K562 (cell line): ENCODE measurements at places on chromosomes 3 and 15.

DNA sequence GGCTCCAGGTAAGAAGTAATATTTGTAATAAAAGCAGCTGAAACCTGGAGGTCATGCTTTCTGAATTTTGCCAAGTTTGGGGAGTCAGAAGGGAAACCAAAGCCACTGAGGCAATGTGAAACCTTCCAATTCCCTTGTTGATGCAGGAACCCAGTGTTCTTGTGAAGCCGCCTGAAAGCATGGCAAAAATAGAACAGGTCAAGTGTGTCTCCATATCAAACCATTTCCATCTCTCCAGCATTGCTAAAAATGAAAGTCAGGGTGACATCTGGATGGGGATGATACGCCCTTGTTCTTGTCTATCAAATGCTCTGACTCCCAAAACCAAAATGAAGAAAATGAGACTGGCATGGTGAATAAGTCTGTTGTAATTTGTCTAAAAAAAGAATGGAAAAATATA lies 362.5 kb downstream of the VPS13C start:
- H3K27me3 ChIP-seq: no peaks in the 10 kb centered on the region; the same call in 1 of the 2 replicates
- no peaks in the 10 kb centered on the region for H3K36me3 ChIP-seq
- H3K4me1 ChIP-seq: no peaks in the 10 kb centered on the region
- H3K27ac ChIP-seq: no peak overlapping the region
- H3K4me3 ChIP-seq: no peak overlapping the region
- DNase-seq: no peak

DNA sequence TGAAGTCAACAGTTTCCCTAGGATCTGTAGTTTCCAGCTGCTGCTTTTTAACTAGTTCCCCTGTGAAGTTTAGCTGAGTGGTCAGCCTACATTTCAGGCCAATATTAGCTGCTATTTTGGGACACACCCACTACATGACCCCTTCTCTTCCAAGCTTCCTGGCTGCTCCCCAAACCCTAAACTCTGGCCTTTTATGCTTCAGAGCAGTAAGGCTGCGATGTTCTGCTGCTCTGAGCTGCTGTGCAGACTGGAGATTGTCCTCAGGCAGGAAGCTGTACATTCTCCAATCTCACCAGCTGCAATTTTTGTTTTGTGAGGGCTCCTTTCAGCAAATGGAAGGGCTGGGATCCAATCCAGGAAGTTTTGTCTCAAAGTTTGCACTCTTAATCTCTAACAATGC lies 48.0 kb upstream of the WDR72 start:
- no peak for DNase-seq
- no peak overlapping the region for H3K27ac ChIP-seq
- H3K4me1 ChIP-seq: no peaks in the 10 kb centered on the region
- H3K36me3 ChIP-seq: no peaks in the 10 kb centered on the region
- no peak overlapping the region for H3K4me3 ChIP-seq

GRCh38 chr15:78272776-78273175 lies 8.4 kb downstream of the DNAJA4 start:
- H3K36me3 ChIP-seq: no peaks in the 10 kb centered on the region
- H3K27me3 ChIP-seq: no peaks in the 10 kb centered on the region
- H3K4me3 ChIP-seq: no peak overlapping the region
- H3K4me1 ChIP-seq: peaks cover 20% of the 10 kb centered on the region
- no peak overlapping the region for H3K27ac ChIP-seq

- H3K27ac ChIP-seq: no peak overlapping the region
- peaks cover 8% of the 10 kb centered on the region for H3K4me1 ChIP-seq
- no peak for DNase-seq
- H3K4me3 ChIP-seq: no peak overlapping the region
These were observed 110.8 kb downstream of the LRIG1 start for GRCh38 chr3:66390013-66390412.

GRCh38 chr15:80578206-80578595 lies 116.9 kb upstream of the ABHD17C start:
- H3K36me3 ChIP-seq: no peaks in the 10 kb centered on the region
- no peak overlapping the region for H3K4me3 ChIP-seq
- no peaks in the 10 kb centered on the region for H3K4me1 ChIP-seq
- H3K27ac ChIP-seq: no peak overlapping the region
- H3K27me3 ChIP-seq: peaks cover 2% of the 10 kb centered on the region; the same call in 1 of the 3 replicates

- H3K4me3 ChIP-seq: no peak overlapping the region
- peaks cover 60% of the 10 kb centered on the region for H3K4me1 ChIP-seq
- DNase-seq: peak; percentile 31
- H3K27ac ChIP-seq: peak overlapping the region; percentile 26; the same call in 2 of the 3 replicates
- no peaks in the 10 kb centered on the region for H3K36me3 ChIP-seq
- no peaks in the 10 kb centered on the region for H3K27me3 ChIP-seq
These were observed 14.4 kb upstream of the ZBTB38 start for GRCh38 chr3:141353652-141354495.

GRCh38 chr3:29478611-29479010 lies 197.7 kb downstream of the RBMS3 start:
- no peaks in the 10 kb centered on the region for H3K4me1 ChIP-seq
- H3K27ac ChIP-seq: no peak overlapping the region
- DNase-seq: no peak
- H3K36me3 ChIP-seq: no peaks in the 10 kb centered on the region

- no peaks in the 10 kb centered on the region for H3K36me3 ChIP-seq
- no peak overlapping the region for H3K4me3 ChIP-seq
- H3K4me1 ChIP-seq: no peaks in the 10 kb centered on the region
- no peaks in the 10 kb centered on the region for H3K27me3 ChIP-seq
These were observed 209.7 kb downstream of the P3H2 start for GRCh38 chr3:189911001-189911400.

- H3K36me3 ChIP-seq: no peaks in the 10 kb centered on the region
- no peaks in the 10 kb centered on the region for H3K27me3 ChIP-seq
- no peak overlapping the region for H3K27ac ChIP-seq
- no peak for DNase-seq
- no peaks in the 10 kb centered on the region for H3K4me1 ChIP-seq
These were observed 342.9 kb downstream of the THSD4 start for GRCh38 chr15:71458089-71458660.
